ENCODE measurements at places on chromosomes 5 and 9.

GRCh38 chr5:144209361-144209760 lies 38.7 kb downstream of the KCTD16 start:
- DNase-seq: no peak

GRCh38 chr5:127645300-127645726 lies 3.6 kb upstream of the CTXN3 start:
- DNase-seq: no peak

GRCh38 chr9:134532084-134532483 lies 109.5 kb upstream of the COL5A1 start:
- no peak for DNase-seq

GRCh38 chr5:166163996-166164610 lies 2127.3 kb upstream of the WWC1 start:
- no peak for DNase-seq

- no peak for DNase-seq
Measured at GRCh38 chr9:90127923-90128322, 514.7 kb downstream of the DIRAS2 start.

GRCh38 chr5:28398185-28398584 lies 1359.8 kb upstream of the CDH9 start:
- DNase-seq: no peak

DNA sequence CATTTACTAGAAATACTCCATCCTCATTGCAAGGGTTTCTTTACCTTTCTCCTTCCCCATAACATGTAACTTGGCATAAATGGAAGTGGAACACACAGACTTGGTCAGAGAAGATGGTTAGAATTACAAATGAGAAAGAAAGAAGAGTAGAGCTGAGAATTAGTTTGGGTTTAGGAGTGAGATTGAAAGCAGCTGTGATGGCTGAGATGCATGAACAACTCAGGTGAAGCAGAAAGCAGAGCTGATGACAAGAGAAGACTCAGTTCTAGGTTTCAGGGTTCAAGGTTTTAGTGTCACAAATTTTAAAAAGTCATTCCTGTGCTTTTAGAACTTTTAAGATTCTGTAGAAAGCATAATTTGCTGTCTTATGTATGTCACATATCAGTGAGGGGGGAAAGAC lies 54.0 kb downstream of the TMEM161B start:
- DNase-seq: no peak

Data from stimulated activated CD4-positive, alpha-beta T cell treated with anti-CD3 and anti-CD28 coated beads, Interleukin-1b, Interleukin-23, amount 100 ng/mL, for 1 hour (primary cell).